ENCODE measurements at places on chromosomes 6 and 20.

DNA sequence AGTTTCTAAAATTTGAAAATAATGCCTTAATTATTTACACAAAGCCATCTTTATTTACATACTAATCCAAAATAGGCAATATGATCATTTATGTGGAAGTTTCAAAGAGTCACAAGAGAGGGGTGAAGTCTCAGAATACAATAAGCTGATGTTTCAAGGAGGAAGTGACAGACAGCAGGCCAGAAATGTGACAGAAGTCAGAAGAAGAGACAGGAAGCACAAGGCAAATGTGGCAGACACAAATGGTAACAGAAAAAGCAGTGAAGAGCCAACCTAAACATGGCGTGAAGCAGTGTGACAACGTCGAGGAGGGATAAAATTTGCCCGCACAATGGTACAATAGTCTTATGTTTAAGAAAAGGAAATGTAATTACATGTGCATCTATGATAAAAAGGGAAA lies 59.8 kb downstream of the SHPRH start:
- DNase-seq, result no peak

- DNase-seq, result no peak
Observed at GRCh38 chr6:86516087-86516486, 421.2 kb upstream of the HTR1E start.

DNA sequence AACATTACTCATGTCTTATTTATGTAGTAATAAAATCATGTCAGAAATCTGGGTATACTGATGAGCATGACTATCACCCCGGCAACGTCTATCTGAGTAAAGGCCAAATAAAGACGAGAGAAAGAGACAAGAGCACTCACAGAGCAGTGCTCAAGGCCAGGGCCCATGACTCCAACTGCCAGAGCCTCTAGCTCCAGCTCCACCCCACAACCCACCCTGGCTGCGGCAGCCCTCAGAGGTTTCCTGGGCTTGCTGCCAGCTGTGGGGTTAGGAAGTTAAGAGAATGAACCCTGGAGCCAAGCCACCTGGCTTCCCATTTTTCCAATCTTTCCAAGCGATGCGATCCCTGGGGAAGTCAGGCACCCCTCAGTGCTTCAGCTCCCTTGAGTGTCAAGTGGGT lies 92.0 kb upstream of the PAX1 start:
- no peak for DNase-seq

DNA sequence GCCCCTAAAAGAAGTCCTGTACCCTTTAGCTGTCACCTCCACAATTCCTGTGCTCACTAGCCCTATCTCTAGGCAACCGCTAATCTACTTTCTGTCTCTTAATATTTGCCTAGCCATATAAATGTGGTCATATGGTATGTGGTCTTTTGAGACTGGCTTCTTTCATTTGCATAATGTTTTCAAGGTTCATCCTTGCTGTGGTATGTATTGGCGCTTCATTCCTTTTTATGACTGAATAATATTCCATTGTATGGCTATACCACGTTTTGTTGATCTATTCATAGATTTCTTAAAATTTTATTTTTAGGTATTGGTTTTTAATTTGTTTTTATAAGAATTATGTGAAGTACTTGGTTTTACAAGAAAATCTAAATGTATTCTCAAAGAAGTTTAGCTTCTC lies 70.0 kb downstream of the MAP3K4 start:
- no peak for DNase-seq

- peak; percentile 73 for DNase-seq
Observed at GRCh38 chr6:139323511-139324300, 31.9 kb upstream of the TXLNB start.
